ENCODE measurements at places on chromosomes 2 and 18.
A peak's percentile ranks its signal among the peaks of the same experiment; 100 is the strongest.

GRCh38 chr2:86352727-86353221 is 15.3 kb upstream of the REEP1 start:
- DNase-seq: no peak

DNA sequence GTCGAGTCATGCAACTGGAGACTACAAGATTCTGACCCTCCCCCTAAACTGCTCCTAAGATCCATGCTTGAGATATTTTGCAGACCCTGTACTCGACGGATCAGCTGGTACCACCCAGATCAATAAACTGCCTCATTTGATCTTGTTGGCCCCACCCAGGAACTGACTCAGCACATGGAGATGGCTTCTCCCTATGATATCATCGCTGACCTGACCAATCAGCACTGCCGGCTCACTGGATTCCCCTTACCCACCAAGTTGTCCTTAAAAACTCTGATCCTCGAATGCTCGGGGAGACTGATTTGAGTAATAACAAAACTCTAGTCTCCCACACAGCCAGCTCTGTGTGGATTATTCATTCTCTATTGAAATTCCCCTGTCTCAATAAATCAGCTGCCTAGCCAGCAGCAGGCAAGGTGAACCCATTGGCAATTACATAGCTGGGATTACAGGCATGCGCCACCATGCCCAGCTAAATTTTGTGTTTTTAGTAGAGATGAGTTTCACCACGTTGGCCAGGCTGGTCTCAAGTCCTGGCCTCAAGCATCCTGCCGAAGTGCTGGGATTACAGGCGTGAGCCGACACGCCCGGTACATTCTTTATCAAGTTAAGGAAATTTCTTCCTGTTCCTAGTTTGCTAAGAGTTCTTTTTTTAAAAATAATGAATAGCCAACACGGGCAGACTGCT is 43.6 kb downstream of the VPS54 start:
- no peak for DNase-seq

GRCh38 chr2:197839327-197839726 is 34.9 kb downstream of the PLCL1 start:
- no peak for DNase-seq

DNA sequence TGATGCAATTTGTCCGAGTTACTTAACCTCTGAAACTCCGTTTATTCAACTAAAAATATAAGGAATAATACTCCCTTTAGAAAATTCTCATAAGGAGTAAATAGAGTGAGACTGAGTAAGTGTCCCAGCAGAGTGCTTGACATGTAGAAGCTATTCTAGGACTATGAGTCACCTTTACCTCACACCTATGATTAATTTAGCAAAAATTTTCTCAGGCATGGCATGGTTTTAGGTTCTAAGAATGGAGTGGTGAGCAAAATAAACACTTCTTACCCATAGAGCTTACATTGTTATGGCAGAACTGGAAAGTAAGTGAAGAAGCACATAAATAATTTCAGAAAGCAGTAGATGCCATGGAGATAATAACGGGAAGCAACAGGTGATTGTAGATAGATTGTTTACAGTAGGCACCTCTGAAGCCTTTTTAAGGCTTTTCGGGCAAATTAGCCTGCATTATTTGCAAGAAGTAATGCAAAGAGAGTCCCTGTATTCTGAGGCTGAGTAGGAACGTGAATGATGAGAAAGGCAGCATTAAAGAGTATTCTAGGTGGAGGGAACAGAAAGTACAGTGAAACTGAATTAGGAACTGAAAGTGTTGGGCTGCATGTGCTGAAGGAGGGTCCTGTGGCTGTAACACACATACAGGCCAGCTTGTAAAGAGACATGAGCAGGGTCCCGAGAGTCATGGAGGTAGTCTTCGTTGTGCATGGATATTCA is 209.2 kb downstream of the ZNF407 start:
- DNase-seq: no peak

DNA sequence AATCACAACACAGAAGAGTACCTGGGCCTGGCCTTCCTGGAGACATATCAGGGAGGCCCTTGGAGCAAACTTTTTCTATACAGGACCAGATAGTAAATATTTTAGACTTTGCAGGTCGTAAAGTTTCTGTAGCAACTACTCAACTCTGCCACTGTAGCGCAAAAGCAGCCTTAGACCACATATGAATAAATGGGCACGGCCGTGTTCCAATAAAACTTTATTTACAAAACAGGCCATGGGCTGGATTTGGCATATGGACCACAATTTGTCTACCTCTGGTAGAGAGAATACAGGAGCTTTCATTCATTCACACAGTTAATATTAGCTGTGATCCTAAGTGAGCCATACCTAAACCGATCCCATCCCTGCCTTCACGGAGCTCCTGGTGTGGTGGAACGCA is 98.6 kb upstream of the CAB39 start:
- DNase-seq: no peak

- DNase-seq: no peak
These were observed 1420.6 kb upstream of the NXPH2 start for GRCh38 chr2:140200764-140201163.

DNA sequence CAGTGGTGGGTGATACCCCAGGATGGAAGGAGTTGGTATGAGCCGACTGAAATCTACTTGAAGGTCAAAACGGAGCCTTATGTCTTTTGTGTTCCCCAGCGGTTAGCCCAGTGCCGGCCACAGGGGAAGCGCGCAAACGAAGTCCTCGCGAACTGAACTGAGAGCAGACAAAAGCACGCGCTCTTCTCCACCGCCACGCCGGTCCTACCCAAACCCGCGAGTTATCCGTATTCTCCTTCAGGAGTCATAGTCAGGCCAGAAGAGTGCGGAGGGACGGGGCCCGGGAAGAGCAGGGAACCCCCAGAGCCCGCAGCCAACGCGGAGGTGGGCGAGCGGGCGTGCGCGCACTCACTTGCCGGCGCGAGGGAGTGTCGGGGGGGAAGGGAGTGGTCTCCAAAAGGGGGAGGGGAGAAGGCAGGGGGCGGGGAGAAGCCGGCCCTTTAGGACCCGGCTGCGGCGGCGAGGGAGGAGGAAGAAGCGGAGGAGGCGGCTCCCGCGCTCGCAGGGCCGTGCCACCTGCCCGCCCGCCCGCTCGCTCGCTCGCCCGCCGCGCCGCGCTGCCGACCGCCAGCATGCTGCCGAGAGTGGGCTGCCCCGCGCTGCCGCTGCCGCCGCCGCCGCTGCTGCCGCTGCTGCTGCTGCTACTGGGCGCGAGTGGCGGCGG is at the start of gene IGFBP2:
Gene IGFBP2 (plus strand): TSS at position 469 of the 664 bp plus-strand sequence. CDS start 104 bp downstream, at position 573.
- DNase-seq: peak; percentile 79

GRCh38 chr2:67883316-67884087 is 179.3 kb downstream of the C1D start:
- DNase-seq: no peak

GRCh38 chr2:102046135-102046986 is 54.6 kb downstream of the IL1R2 start:
- DNase-seq: peak; percentile 22

DNA sequence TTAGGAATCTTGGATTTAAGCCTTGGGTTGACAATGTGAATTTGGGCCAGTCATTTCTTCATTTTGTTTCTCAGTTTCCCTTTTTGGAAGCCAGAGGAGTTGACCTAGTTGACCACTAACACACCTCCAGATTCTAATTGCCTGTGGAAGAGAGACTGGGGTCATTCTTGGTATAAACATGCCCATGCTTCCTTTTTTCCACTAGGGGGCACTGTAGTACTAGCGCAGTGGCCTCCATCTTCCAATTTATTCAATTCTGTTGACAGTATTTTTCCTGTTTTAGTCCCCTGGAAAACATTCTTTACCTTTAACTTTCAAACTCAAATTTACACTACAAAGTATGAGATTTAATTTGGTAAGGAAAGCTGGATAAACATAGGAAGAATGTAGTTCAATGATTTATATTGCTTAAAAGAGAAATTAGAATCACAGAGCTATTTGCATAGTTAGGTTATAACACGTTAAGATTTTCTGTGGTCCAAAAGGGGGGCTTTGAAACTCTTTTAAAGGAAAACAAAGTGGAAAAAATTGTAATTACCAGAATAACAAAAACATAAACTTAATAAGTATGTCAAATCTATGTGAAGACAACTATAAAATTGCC is 57.5 kb upstream of the AGPS start:
- no peak for DNase-seq

GRCh38 chr2:181991171-181991885 is 5.7 kb downstream of the PPP1R1C start:
- DNase-seq: no peak

- DNase-seq: no peak
These were observed 90.1 kb downstream of the CHN1 start for GRCh38 chr2:174914853-174915760.

DNA sequence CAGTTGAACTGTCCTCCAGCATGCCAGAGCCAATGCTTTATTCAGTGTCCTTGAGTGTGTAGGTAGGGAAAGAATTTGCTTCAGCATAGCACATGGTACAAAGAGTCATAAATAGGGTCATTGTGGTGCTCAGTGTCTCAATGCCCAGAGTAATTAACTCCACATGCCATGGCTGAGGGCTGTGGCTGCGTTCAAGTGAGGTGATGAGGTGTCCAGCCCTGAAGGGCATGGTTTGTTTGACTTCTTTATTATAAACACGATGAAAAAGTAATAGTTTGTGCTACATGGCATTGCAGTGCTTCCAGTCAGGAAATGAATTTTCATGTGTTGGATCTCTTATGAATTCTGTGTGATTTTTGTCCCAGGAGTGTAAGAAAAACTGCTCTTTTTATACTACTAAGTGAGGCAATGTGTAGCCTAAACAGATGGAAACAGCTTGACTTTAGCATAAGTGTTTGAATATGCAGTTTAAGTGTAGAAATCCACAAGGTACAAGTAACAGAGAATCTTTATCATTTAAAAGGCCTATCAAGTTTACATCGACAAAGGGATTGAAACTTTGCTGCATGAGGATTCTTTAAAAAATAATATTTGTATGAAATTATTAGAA is 507.9 kb upstream of the CDH2 start:
- DNase-seq: no peak

DNA sequence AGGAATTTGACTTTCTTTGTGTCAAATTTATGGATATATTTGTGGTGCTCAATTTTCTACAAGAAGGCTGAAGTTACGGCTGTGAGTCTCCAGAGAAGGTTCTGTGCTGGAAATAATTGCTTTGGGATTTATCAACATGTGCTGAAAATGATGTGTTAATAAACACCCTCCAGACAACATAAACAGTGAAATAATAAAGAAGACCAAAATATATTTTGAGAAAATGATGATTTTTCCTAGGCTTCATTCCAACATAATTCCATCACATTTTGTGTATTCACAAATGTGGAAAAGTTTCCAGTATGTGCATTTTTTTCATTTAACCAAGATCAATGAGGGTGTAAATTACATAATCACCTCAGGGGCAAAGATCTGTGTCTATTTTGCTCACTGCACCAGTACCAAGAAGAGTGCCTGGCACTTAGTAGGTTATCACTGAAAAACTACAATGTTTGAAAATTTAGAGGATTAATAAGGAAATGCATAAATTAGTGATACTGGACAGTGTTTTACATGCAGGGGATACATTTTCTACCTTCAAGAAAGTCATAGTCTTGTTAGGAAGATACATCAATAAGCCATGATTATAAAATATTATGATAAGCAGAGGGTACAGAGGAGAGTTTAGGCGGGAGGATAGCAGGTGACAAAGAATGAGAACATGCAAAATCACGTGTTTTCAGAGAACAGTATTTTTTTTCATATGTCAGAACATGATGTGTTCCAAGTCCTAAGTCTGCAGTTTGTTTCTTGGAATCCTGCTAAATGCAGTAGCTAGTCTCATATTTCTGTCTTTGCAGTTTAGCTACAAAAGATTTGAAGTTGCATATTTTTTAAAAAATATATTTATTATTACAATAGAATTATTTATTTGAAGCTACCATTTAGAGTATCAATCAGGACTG is 127.6 kb upstream of the DLGAP1 start:
- DNase-seq: no peak

DNA sequence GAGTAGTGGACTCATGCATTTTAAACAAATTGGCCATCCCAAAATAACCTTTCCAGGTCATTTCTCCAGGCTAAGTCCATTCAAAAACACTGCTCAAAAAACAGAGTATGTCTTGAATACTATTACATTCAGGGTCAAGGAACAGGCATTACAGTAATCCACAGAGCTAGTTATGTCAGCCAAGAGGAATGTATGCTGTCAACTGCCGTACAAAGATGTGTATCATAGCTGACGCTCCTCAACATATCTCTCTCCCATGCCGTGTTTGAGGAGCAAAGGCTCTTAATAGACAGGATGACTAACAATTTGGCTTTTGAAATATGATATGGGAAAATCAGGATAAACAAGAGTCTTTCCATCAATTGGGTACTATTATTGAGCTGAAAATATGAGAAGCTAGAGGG is 68.8 kb upstream of the KCTD1 start:
- DNase-seq: no peak

- peak; percentile 89 for DNase-seq
These were observed at the start of gene CNTNAP5 for GRCh38 chr2:124025171-124025580. Gene CNTNAP5 (plus strand): TSS chr2:124025287. CDS start chr2:124025651, 364 bp downstream.

DNA sequence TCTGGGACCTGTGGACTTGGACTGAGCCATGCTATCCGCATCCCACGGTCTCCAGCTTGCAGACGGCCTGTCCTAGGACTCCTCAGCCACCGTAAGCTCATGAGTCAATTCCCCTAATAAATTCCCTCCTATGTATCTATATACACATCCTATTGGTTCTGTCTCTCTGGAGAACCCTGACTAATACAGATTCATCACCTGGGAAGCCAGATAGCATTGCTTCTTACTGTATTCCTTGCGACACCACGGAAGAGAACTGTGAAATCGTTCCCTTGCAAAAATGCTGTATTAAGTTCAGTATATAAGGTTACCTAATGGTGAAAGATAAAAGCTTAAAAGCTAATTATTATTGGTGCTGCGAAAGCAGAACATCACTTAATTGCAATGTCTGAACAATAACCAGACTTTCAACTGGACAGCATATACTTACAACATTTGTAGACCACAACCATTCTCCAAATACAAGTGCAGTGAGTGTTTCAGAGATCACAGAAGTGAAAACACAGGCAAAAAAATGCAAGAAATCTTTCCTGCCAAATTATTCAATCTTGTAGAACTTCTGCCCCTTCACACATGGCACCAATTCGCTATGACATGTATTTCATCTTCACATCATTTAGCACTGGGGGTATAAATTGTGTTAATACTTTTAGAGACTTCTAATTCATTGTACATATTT is 352.9 kb downstream of the TXNL1 start:
- no peak for DNase-seq

- no peak for DNase-seq
These were observed 91.8 kb upstream of the CHST9 start for GRCh38 chr18:27276886-27277285.

DNA sequence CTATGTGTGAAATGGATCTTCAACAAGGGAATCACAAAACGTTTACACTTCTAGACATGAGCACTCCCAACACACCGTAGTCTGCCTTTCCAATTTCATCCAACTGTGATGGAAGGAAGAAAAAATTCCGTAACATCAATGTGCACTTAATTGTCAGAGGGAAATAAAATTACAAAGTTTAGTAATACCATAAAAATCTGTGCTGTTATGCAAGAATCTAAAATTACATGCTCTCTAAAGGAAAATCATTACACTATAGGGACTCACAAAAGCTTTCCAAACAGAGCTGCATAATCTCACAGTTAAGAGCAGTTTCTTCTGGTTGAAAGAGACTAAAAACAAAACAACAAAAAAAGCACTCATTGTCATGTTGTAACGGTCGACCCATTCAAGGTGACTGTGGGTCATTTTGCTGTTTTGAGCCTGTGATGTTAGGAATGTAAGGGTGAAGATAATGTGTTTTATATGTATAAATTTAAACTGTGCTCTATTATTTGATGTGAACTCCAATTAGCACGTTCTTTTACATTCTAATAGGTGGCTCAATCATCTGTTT is 698.0 kb downstream of the TDRD15 start:
- DNase-seq: no peak
